Activated CD4-positive, alpha-beta T cell treated with anti-CD3 and anti-CD28 coated beads, Interleukin-2, Interleukin-4, amounts not matched to agents 100 ng/mL and 50 ng/mL, durations not matched to agents 16 hours and 8 hours (primary cell): ENCODE measurements at places on chromosomes 2 and 18.

- DNase-seq: no peak
Observed at GRCh38 chr2:191710411-191710900, 32.5 kb downstream of the NABP1 start.

DNA sequence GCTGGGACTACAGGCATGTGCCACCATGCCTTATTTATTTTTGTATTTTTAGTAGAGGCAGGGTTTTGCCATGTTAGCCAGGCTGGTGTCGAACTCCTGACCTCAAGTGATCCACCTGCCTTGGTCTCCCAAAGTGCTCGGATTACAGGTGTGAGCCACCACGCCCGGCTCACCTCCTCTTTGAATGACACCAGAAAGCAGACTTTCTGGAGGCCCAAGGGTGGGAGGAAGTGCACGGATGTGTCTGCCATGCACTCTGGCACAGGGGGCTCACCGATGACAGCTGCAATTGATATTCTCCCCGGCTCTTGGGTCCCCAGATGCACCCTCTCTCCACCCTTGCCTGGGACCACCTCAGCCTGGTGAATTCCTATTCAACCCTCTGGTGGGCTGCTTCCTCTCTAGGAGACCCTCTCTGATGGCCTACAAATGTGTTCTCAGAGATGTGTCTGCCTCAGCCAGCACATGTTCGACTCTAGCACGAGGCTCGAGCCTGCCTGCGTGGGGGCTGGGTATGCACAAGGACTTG is 87.3 kb downstream of the SEPTIN10 start:
- DNase-seq: no peak

DNA sequence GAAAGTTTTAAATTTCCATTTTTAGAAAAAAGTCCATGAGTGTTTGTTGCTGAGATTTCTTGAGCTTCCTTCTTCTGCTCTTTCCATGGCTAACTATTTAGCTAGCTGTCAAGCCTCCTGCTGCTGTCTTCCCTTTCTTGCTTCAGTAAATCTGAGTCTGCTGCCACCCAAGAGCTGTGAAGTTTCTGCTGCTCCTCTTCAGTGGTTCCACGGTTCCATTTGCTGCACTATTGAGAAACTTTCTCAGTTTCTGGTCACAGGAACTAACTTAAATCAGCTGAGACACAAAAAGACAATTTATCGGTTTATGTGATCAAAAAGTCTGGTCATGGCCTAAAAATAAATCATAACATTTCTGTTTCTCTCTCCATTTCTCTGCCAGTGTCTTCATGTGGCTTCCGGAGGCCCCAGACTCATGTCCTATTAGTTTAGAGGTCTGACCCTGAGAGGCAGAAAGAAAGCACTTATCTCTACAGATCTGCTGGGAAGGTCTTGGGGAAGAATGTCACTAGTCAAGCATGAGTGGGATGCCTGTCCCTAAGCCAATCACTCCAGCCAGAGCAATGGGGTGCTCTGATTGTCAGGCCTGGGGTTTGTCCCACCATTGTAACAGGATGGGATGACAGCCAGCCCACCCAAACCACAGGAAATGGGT is 73.0 kb upstream of the ARL4C start:
- no peak for DNase-seq

DNA sequence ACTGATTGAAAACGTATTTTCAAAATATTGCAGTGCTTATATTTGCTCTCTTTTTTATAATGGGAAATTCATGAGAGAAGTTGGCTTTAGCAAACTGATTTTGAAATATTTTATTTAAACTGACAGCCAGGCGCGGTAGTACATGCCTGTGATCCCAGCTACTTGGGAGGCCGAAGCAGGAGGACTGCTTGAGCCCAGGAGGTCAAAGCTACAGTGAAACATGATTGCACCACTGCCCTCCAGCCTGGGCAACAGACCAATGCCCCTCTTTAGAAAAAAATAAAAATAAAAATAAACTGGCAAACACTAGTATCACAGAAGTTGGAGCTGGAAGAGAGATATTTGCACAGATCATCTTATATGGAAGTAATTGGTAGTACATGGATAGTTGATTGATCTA is 20.7 kb downstream of the ZBTB7C start:
- no peak for DNase-seq

- no peak for DNase-seq
Observed at GRCh38 chr2:73385123-73385503, 523 bp upstream of the ALMS1 start.

DNA sequence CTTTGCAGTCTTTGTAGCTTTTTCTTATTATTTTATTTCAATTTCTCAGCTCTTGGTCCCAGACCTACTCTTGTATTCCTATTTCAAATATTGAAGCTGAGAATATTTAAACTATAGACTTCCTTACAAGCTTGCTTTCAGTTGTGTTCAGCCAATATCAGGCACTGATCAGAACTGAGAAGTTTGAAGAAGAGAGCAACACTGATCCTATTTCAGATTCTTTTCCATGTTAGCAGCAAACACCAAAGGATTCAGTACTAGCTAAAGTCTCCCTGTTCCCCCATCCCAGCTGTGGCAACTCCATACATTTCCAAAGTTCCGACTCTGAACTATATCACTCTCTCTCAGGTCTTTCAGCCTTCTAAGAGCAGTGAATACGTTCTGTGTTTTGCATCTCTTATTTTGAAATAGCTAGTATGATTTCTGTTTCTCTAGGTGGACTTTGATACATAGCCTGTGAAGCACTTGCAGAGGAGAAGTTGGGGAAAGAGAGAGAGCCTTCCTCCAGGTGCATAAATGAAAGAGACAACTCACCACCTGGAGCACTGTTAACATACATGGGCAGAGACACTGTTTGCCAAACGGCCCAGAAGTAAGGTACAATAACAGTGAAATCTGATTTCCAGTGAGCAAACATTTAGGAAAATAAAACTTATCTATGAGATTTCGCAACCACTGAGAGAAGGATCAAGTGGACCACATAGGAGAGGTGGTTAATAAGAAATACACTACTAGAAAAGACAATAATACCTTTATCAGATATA is 135.0 kb upstream of the ZNF804A start:
- no peak for DNase-seq

GRCh38 chr2:17557596-17557995 is 17.1 kb downstream of the VSNL1 start:
- no peak for DNase-seq

- DNase-seq: peak; percentile 70
Observed at GRCh38 chr2:70132244-70133126, 45.2 kb downstream of the PCBP1 start.

DNA sequence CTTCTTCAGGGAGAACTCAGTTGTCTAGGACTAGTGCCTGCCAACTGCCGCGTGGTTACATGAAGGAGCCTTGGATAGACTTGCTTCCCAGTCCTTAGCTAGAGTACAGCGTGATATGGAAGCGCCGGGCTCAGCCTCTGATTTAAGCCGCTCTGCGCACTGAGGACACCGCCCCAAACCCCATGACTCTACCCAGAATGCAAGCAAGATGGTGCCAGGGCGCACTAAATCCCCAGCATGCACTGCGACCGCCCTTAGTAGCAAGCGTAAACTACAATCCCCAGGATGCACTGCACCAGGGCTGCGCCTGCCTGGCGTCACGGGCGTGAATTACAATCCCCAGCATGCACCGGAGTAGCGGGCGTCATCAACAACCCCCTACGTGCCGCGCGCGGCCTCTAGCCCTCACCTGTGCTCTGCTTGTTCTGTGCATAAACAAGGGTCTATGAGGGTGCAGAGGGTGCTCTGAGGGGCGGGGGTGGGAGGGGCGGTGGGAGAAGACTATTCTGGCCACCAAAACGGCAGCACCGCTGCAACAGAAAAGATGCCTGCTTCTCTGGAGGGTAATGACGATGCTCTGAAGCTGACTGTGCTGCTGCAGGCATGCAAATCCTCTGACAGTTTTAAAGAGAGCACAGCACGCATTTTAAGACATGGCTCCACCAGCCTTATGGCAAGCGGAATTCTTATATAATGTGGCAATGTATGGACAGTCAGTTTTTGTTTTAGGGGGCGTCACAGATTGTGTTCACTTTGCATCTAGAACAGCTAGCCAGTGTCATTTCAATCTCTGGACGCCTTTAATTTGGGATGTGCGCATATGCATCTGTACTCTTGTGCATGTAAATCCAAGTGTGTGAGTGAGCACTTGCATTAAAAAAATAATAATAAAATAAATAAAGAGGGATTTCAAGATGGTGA is 282.5 kb upstream of the MYT1L start:
- DNase-seq: peak; percentile 90

GRCh38 chr2:55865096-55865835 is 58.3 kb downstream of the EFEMP1 start:
- DNase-seq: no peak

DNA sequence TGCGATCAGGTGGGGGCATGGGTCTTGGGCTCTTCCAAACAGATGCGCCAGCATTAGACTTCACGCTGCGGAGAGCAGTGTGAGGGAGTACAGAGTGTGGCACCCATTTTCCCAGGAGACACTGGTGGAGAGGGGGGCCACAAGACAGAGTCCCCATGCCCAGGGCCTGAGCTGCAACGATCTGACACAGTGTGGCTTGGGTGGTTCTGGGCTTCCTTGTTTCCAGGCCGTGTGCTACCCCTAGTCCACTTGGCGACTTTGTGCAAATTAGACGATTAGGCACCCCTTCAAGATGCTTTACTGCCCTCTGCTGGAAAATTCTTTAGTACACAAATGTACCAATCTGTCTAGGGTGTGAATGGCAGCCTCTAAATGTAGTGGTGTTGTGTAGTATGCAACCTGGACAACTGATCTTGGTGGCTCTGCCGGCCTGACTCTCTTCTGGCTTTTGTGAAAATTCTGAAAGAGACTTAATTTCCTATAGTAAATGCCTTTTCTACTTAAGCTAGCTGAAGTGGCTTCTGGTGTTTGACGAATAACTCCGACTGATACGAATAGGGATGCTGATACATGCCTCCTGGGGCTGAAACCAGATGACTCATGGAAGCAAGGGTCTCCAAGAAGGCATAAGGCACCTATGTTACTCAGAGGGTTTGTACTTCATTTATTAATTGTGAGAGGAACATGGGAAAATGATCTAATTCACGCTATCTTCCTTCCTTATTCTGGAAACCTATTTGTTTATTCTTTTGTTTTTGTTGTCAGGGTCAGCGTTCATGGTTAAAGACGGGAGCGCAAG is 92.3 kb upstream of the SMAD2 start:
- DNase-seq: peak; percentile 59

- DNase-seq: no peak
Observed at GRCh38 chr2:171889333-171889732, 4.7 kb downstream of the SLC25A12 start.

GRCh38 chr2:134140251-134140661 is 113.6 kb upstream of the MGAT5 start:
- no peak for DNase-seq

DNA sequence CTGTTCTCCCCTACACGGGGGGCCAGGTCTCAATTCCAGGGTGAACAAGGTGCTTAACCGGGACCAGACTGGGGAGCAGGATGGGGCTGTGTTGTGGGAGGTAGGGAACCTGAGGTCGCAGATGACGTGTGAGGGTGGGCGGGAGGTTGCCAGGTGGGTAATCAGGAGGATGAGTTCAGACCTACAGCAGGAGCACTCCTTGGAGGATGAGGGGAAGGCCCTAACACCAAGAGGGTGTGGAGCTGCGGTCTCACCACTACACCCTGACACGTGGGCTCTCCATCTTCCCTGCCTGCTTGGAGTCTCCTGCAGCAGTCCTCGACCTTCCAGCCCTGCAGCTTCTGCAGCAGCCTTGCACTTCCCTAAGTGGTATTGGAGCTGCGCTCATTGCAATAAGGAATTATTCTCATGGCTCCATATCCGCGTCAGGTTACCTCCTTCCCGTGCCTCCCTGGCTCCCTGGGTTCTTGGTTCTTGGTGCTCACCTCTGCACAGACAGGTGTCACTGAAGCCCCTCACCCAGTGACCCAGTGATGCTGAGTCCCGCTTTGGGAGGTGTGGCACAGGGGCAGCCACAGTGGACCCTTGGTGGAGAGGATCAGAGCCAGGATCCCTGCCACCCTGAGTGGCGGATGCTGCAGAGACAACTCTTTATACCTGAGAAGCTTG is 15.5 kb downstream of the SH3BP4 start:
- no peak for DNase-seq

- DNase-seq: no peak
Observed at GRCh38 chr2:216633616-216634369, 573 bp downstream of the IGFBP2 start.

GRCh38 chr2:16639431-16639830 is 26.2 kb downstream of the CYRIA start:
- no peak for DNase-seq

DNA sequence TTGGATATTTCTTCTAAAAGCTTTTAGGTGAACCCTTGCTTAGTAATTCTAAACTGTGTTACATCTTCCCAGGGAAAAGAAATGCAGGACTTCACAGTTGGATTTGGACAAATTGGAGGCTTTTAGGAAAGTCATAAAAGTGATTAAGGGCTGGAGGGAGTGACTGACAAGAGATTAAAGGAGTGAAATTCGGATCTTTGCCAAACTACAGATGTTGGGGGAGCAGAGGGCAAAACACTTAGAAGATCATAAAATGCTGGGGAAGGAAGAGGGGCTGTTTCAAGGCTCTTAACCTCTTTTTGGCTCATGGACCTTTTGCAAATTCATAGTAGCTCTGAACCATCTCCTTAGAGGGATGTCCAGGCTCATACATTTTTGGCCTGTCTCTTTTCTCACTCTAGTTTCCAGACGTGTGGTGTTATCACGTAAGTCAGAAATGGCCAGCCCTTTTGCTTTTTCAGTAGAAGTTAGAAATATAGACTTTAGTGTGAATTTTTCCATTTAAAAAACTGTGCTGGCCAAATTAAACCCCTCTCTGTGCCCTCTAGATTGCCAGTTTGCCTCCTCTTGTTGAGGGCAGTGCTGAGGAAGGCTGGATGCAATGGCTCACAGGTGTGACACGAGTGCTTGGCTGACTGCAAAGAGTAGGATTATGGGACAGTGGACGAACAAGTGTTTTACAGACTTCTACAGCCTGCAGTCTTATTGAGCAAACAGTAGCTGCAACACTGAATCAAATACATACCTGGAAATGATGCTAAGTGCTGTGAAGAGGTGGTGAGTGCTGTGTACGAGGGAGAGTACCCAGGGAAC is 109.9 kb downstream of the LYPD6B start:
- no peak for DNase-seq

GRCh38 chr18:62611453-62612288 is 88.8 kb downstream of the ZCCHC2 start:
- DNase-seq: no peak

DNA sequence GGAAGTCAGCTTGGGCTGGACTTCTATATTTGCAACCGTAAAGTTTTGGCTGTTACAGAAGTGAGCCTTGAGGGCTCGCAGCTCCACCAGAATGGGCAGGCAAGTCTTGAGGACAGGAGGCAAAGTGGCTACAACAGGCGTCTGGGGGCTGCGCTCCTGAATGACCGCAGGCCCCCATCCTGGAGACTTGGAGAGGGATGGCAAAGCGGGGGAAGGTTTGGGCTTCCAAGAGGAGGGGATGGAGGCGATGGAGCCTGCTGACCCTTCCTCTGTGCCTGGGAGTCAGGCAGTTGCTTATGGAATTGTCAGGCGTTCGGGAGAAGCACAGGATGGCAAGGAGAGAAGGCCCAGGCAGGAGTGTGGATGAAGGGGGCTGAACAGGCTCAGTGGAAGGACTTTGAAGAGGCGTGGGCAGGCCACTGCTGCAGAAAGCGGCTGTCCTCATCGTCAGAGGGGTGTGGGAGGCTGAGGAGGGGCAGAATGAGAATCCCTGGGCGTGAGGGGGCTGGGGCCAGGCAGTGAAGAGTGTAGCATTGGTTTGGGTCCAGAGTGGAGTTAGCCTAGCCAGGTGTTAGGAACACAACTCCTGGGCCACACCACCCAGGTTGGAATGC is 72.3 kb downstream of the INHBB start:
- no peak for DNase-seq
